Tibial nerve (tissue), 4 donors: ENCODE measurements at places on chromosomes 6 and 20.

DNA sequence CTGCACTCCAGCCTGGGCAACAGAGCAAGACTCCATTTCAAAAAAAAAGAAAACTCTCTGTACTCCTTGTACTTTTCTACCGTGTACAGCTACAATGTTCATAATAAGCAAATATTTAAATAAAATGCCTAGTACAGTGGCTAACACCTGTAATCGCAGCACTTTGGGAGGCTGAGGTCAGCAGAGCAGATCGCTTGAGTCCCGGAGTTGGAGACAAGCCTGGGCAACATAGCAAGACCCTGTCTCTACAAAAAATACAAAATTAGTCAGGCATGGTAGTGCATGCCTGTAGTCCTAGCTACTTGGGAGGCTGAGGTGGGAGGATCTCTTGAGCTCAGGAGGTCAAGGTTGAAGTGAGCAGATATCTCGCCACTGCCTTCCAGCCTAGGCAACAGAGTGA lies 5.7 kb downstream of the NAPB start:
- H3K4me1 ChIP-seq = peaks cover 12% of the 10 kb centered on the region
- H3K4me3 ChIP-seq = no peak overlapping the region
- no peaks in the 10 kb centered on the region for H3K27me3 ChIP-seq
- H3K36me3 ChIP-seq = no peaks in the 10 kb centered on the region
- no peak overlapping the region for H3K27ac ChIP-seq

DNA sequence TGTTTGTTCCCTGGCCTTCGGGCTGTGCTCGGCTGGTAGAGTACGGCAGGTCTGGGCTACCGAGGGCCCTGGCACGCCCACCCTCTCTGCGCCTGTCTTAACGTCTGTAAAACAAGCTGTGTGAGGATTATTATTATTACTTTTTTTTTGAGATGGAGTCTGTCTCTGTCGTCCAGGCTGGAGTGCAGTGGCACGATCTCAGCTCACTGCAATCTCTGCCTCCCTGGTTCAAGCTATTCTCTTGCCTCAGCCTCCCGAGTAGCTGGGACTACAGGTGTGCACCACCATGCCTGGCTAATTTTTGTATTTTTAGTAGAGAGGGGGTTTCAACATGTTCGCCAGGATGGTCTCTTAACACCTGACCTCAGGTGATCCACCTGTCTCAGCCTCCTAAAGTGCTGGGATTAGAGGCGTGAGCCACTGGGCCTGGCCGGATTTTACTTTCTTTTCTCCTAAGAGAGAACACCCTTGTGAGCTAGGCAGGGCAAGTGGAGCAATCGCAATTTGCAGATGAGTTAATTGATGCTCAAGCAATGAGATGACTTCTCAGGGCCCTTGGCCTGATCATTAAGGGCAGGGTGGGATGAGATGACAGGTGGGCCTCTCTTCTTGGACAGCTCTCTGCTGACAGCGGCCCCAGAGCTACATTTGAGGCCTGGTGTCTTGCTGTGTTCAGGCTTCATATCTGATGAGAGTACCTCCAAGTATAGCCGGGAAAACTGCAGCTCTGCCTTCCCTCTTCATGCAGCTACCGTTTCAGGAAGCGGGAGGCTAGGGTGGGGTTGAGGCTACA lies 859 bp upstream of the SMIM29 start:
- no peaks in the 10 kb centered on the region for H3K36me3 ChIP-seq
- H3K4me3 ChIP-seq = peak overlapping the region; percentile 88
- peak overlapping the region; percentile 94 for H3K27ac ChIP-seq
- H3K4me1 ChIP-seq = peaks cover 14% of the 10 kb centered on the region
- DNase-seq = no peak

GRCh38 chr20:50569864-50570836 lies 60.0 kb downstream of the PTPN1 start:
- DNase-seq = no peak
- no peak overlapping the region for H3K4me3 ChIP-seq
- H3K27me3 ChIP-seq = no peaks in the 10 kb centered on the region
- no peaks in the 10 kb centered on the region for H3K36me3 ChIP-seq
- H3K27ac ChIP-seq = no peak overlapping the region

- no peaks in the 10 kb centered on the region for H3K4me1 ChIP-seq
- no peaks in the 10 kb centered on the region for H3K27me3 ChIP-seq
Measured at GRCh38 chr6:26604026-26604425, 7.3 kb downstream of the ABT1 start.

GRCh38 chr6:168905451-168906090 lies 348.1 kb downstream of the THBS2 start:
- H3K27me3 ChIP-seq = no peaks in the 10 kb centered on the region
- no peak overlapping the region for H3K4me3 ChIP-seq
- H3K27ac ChIP-seq = no peak overlapping the region
- H3K4me1 ChIP-seq = no peaks in the 10 kb centered on the region
- no peak for DNase-seq

DNA sequence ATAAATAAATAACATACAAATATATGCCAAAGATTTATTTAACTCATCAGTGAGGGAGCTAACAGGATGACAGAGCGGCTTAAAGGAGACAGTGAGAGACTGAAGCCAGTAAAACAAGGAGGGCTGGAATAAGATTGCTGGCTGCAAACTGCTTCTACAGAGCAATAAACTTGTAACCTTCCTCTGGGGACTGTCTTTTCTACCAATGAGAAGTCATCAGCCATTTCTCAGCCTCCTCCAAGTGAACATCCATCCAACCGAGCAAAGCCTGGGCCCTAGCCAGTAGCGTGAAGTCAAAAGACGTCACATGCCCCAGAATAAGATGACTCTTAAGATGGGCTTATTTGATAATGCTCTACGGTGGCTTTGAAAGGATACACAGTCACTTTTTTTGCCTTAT lies 42.5 kb downstream of the CPXM1 start:
- no peaks in the 10 kb centered on the region for H3K36me3 ChIP-seq
- no peak for DNase-seq
- no peak overlapping the region for H3K27ac ChIP-seq
- H3K4me3 ChIP-seq = no peak overlapping the region
- H3K27me3 ChIP-seq = no peaks in the 10 kb centered on the region
- H3K4me1 ChIP-seq = peaks cover 6% of the 10 kb centered on the region

- H3K27ac ChIP-seq = no peak overlapping the region
- no peaks in the 10 kb centered on the region for H3K4me1 ChIP-seq
- DNase-seq = peak; percentile 23
- H3K36me3 ChIP-seq = no peaks in the 10 kb centered on the region
- H3K27me3 ChIP-seq = no peaks in the 10 kb centered on the region
Measured at GRCh38 chr6:143007646-143008045, 53.0 kb upstream of the AIG1 start.

- no peak overlapping the region for H3K4me3 ChIP-seq
- H3K36me3 ChIP-seq = no peaks in the 10 kb centered on the region
- peak; percentile 34 for DNase-seq
- no peaks in the 10 kb centered on the region for H3K27me3 ChIP-seq
Measured at GRCh38 chr6:83365931-83366330, 64.9 kb downstream of the ME1 start.

DNA sequence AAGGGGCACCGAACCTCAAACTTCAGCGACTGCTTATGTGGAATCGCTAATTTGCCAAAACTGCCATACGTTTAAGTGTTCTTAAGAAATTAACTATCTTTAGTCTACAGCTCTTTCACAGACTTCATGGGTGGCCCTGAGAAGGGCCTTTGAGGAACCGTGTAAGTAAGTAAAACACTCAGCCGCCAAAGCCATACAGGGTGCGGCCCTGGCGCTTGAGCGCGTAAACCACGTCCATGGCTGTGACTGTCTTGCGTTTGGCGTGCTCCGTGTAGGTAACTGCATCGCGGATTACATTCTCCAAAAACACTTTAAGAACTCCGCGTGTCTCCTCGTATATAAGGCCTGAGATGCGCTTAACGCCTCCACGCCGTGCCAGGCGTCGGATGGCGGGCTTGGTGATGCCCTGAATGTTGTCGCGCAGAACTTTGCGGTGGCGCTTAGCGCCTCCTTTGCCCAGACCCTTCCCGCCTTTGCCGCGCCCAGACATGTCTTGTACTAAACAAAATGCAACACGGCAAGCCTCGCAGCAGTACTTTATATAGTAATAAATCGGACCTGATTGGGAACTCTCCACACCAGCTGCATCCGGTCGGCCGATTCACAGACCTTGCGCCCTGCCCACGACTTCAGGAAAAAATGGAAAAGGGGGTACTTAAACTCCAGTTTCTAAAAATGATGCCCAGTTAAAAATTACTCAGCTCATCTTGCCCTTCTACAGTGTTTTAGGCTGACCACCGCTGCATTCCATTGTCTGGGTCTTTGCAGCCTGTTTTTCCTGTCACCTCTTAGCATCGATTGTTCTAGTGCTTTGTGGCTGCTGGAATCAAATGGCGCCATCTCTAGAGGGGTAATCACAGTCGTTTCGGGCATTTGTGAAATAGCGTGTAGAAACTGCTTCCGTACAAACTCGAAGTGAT lies 38.9 kb downstream of the OR2B2 start:
- H3K27me3 ChIP-seq = peaks cover 69% of the 10 kb centered on the region
- H3K27ac ChIP-seq = peak overlapping the region; percentile 79
- H3K36me3 ChIP-seq = no peaks in the 10 kb centered on the region
- H3K4me1 ChIP-seq = no peaks in the 10 kb centered on the region

- no peak for DNase-seq
- no peak overlapping the region for H3K27ac ChIP-seq
- H3K27me3 ChIP-seq = no peaks in the 10 kb centered on the region
Measured at GRCh38 chr6:90350689-90351554, 54.3 kb upstream of the BACH2 start.

GRCh38 chr6:46555129-46555528 lies 63.9 kb upstream of the RCAN2 start:
- DNase-seq = no peak
- H3K27ac ChIP-seq = no peak overlapping the region
- no peaks in the 10 kb centered on the region for H3K4me1 ChIP-seq

GRCh38 chr6:145034664-145035063 lies 700.7 kb downstream of the EPM2A start:
- H3K27me3 ChIP-seq = no peaks in the 10 kb centered on the region
- no peak for DNase-seq
- H3K4me1 ChIP-seq = no peaks in the 10 kb centered on the region
- H3K36me3 ChIP-seq = no peaks in the 10 kb centered on the region
- no peak overlapping the region for H3K4me3 ChIP-seq

DNA sequence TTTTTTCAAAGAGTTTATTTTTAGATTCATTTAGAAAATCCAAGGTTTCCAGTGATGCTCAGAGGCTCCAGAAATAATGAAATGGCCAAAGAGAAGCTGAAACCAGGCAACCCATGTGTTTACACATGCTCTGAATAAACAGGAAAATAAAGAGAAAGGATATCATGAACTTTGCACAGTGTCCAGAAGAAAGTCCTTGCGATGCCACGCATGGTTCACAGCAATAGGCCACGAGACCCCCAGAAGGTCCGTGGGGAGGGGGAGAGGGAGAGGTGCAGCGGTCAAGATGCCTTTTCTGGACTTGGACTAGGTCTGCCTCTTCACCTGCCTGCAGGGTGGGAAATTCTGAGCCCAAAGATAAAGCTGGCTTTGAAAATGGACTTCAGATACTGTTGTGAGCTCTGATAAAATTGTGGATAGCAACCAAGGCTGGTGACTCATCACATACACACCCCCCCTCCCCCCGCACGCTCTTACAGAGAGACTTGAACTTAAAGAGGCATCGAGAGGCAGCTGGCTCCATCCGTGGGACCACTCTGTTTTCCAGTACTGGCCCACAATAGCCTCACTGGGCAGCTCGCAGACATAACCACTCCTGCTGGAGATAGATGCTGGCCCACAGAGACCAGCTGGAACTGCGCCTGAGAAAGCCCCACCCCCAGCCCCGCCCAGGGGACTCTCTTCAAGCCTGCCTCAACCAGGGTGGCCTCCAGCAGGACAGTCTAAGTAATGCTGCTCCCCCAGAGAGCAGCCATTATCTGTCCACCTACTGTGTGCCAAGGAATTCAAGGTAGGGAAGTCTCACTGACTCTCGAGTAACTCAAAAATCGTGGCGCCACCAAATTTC lies 21.2 kb upstream of the NFATC2 start:
- no peaks in the 10 kb centered on the region for H3K36me3 ChIP-seq
- peak overlapping the region; percentile 97 for H3K27ac ChIP-seq
- H3K4me1 ChIP-seq = peaks cover 55% of the 10 kb centered on the region
- peak overlapping the region; percentile 66 for H3K4me3 ChIP-seq

- no peaks in the 10 kb centered on the region for H3K27me3 ChIP-seq
- DNase-seq = no peak
- no peak overlapping the region for H3K27ac ChIP-seq
- H3K4me3 ChIP-seq = no peak overlapping the region
Measured at GRCh38 chr6:95203153-95203754, 374.1 kb upstream of the MANEA start.

DNA sequence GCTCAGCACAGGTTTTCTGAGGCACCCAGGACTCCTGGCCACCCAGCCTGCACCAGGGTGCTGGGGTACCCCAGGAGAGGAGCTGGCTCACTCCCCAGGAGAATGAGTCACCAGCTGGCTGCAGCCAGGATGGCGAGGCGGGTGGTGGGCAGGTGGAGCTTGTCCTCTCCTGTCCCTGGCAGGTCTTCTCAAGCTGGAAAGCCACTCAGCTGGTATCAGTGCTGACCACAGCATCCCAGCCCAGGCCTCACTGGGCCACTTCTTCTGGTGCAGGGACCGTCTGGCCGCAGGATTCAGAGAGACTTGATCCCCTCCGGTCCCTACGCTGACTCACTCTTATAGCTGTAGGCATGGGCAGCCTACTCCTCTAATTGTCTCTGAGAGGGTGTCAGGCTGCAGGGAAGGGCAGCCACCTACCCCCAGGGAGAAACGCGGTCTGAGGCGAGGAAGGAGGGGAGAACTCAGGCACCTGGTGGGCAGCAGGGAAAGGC lies 22.2 kb downstream of the TFEB start:
- H3K36me3 ChIP-seq = no peaks in the 10 kb centered on the region
- H3K27ac ChIP-seq = peak overlapping the region; percentile 68
- no peaks in the 10 kb centered on the region for H3K4me1 ChIP-seq
- H3K4me3 ChIP-seq = no peak overlapping the region
- H3K27me3 ChIP-seq = no peaks in the 10 kb centered on the region

DNA sequence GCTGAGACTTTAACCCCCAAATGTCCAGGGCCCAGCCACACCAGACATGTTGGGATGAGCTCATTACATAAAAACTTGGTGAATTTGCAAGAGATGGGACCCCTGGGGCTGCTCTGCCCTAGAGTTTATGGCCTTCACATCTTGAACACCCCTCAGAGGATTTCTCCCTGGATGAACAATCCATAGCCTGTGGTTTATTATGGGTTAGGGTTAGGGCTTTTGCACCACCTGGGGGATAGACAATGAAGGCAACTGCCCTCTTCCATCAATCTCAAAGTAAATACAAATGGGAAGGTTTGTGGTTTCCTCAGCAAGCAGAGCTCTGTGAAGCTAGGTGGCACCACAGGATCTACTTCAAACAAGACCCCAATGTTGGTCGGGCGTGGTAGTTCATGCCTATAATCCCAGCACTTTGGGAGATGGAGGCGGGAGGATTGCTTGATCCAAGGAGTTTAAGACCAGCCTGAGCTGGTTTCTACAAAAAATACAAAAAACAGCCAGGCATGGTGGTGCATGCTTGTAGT lies 17.4 kb downstream of the SPINT3 start:
- no peaks in the 10 kb centered on the region for H3K4me1 ChIP-seq
- no peak overlapping the region for H3K4me3 ChIP-seq
- H3K36me3 ChIP-seq = no peaks in the 10 kb centered on the region
- peaks cover 11% of the 10 kb centered on the region for H3K27me3 ChIP-seq
